ENCODE measurements at places on chromosomes 1 and 21.

DNA sequence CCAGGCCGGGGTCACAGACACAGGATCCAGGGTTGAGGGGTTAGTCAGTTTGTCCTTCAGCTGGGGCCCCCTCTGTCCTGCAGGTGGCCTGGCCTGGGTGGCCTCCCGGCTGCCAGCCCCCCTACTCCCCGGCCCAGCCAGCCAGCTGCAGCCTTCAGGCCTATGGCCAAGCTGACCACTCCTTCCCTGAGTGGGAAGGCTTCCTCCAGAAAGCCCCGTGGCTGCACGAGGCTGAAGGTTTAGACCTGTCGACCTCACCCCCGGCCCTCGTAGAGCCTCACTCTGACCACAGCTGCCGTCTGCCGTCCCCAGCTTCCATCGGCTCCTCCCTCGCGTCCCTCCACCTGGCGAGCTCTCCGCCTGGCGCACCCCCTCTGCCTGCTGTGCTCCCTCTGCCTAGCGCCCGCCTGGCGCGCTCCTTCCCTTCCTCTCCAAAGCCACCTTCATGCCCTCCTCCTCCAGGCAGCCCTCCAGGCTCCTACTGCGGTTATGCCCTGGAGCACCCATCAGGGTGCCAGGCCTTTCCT, 9.6 kb downstream of the TTLL10 start:
- DNase-seq, result no peak

DNA sequence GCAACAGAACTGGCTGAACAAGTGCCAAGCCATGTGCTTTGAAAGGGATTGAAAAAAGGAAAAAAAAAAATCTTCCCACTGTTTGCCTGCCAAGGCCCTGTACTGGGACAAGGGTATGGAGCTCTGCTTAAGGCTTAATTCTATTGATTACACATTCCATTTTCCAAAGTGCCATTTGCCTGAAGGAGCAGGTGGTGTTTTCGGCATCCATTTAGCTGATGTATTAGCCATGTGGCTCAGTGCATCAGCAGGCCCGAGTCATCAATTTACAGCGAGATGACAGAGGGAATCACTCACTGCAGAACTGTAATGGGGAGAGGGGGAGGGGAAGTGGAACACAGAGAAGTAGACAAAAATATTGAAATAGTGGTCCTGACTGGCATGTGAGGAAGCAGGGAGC, 144.2 kb upstream of the BEND5 start:
- no peak for DNase-seq

GRCh38 chr1:213908521-213908920, 79.3 kb upstream of the PROX1 start:
- DNase-seq, result no peak

- DNase-seq, result peak; percentile 22
Observed at GRCh38 chr1:175208773-175209492, 16.4 kb upstream of the KIAA0040 start.

DNA sequence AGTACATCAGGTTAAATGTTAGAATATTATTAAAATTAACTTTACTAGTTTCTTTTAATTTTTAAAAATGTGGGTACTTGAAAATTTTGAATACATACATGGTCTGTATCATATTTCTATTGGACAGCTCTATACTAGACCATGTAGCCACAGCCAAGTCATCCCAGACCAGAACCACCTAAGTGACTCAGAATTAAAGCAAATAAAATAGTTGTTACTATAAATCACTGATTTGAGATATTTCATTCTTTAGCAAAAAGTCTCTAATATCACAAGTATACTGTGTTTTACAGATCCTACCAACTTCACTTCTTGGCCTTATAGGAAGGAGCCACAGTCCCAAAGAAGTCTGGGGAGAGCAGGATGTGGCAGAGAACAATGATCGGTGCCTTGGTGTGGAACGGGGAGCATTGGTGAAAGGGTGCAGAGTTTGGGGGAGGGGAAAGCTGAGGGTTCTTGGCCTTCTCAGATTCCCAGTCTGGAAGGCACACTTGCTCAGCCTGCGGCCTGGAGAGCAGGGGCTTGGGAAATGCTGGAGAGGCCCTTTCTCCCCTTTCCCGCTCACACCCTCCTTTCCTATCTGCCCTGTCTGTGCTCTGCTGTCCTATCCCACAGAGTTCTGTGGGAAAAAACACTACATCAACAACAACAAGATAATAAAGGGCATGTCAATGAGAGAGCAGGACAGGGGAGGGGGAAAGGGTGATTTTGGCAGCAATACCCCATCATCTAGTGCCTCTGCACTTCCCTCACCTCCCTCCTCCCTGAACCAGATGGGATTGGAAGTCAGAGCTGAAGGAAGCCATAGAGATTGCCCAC, 122.1 kb downstream of the NGF start:
- DNase-seq, result no peak

DNA sequence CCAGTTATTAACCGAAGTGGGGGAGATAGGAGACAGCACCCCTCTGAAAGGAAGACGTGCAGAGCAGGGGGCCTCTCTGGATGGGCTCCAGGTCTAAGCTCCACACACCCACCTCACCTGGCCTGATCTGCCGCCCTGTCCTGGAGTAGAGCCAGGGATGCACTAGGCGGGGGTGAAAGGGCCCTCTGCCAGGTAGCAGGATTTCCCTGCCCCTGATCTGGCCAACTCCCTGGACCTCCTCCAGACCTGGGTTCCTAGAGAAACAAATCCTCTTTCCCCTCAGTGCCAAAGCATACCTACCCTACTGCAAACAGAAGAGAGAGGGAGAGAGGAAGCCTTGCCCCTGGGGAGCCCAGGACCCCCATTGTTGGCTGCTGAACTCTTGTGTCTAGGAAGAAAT, 2.0 kb downstream of the CRABP2 start:
- no peak for DNase-seq

GRCh38 chr1:186420311-186420710, 40.6 kb downstream of the PDC start:
- no peak for DNase-seq

- DNase-seq, result no peak
Observed at GRCh38 chr1:217673387-217673786, 42.2 kb downstream of the SPATA17 start.

GRCh38 chr1:14438127-14438769, 160.2 kb upstream of the KAZN start:
- no peak for DNase-seq

- DNase-seq, result no peak
Observed at GRCh38 chr1:152412756-152413155, 1.3 kb downstream of the CRNN start.

DNA sequence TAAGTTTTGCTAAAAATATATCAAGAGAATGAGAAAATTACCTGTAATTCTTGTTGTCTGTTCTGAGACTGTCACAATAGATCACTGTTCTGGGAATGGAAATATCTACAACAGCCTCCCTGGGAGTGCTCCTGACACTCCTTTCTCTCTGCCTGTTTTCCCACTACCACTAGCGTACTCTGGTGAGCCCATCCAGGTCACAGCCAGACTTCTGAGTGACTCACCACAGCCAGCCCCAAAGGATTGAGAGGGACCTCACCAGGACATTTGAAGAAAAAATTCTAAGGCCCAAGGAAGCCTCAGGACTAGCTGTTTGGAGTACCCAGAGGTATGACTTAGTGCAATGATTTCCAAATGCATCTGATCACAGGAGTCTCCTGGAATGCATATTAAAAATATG, 39.0 kb upstream of the TADA1 start:
- DNase-seq, result no peak

- peak; percentile 28 for DNase-seq
Observed at GRCh38 chr1:15948595-15949452, 27.1 kb downstream of the ZBTB17 start.

GRCh38 chr1:82197606-82198005, 396.9 kb downstream of the ADGRL2 start:
- DNase-seq, result no peak

DNA sequence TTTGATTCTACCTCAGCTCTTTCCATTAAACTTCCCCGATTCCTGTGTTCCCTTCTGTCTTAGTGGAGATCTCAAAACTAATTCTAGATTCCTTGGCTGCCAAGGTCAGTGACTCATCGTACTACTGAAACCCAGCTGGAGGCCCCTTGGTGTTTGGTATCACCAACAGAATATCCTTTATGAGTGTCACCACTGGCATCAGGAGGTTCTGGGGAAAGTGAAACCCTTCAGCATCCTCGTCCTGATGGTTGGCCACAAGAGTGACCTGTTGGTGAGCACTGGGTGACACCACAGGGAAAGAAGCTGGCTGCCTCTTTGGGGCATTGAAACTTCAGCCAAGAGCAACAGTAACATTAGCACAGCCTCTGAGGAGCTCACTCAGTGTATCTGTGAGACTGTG, 9.6 kb downstream of the RAB42 start:
- DNase-seq, result no peak

GRCh38 chr1:150567341-150567716, 12.1 kb downstream of the MCL1 start:
- no peak for DNase-seq

GRCh38 chr1:79052829-79053449, 46.4 kb upstream of the ADGRL4 start:
- no peak for DNase-seq

DNA sequence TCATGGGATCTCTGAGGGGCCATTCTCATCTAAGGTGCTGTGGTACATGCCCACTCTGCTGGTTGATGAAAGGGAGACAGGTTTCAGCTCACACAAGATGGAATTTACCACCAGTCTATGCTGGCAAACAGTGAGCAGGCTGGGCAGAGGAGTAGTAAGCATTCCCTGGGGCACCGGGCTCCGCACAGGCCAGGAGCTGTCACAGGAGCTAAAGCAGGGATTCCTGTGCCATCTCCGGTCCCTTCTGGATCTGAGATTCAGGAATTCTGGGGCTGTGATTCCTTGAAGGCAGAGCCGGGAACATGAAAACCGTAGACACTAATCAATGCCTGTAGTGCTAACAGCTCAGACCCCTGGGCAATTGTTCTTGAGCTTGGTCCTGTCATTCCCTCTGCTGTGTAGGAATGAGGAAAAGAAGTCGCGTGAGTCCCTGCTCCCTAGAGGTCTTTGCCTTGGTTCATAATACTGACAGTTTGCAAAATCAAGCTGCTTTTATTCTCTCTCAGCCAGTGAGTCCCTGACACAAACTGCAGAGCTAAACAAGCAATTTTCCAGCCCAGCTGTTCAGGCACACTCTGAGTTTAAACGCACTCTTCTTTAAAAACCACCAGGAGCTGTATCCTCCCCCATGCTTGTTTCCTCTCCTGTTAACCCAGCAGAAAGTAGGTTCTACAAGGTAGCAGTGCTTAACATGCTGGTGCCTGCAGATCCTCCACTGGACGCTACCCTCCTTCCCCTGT, 52.5 kb downstream of the MDM4 start:
- DNase-seq, result no peak

DNA sequence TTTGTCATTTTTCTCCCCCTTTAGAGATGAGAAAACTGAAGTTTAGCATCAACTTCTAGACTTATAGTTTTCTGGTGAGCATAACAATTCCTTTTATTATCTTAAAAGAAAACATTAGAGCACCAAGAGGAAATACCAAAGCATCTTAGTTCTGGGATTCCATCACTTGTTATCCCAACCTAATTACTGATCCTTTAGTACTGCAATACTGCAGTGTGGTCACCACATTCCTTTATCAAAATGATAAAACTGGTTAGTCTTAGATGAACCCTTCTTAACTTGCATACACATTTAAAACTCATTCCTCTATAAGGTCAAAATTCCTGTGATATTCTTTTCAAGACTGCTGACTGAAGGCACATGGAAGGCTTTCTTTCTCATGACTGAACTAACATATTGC, 23.1 kb downstream of the SOD1 start:
- DNase-seq, result no peak

DNA sequence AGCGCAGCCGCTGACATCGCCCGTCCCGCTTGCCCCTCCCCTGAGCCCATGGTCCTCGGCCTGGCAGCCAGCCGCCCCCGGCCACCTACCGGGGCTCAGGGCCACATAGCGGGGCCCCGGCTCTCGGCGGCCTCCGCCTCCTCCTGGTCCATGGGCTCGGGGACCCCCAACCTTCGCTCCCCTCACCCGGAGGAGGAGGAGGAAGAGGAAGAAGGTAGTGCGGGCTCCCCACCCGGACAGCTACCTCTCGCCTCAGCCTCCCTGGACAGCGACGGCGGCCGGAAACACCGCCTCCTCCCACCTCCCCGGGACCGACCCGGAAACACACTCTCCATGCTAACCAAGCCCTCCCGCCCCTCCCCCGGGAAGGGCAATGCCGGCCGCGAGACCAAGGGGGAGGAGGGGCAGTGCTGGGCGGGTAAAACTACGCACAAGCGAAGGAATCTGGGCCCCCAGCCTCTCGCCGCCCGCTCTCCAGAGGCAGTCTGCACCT, at the start of gene KIAA0319L:
Gene KIAA0319L, minus strand, starts transcription at position 286 of the 493 bp plus-strand sequence. CDS start 2,912 bp downstream, outside the sequence.
- no peak for DNase-seq

DNA sequence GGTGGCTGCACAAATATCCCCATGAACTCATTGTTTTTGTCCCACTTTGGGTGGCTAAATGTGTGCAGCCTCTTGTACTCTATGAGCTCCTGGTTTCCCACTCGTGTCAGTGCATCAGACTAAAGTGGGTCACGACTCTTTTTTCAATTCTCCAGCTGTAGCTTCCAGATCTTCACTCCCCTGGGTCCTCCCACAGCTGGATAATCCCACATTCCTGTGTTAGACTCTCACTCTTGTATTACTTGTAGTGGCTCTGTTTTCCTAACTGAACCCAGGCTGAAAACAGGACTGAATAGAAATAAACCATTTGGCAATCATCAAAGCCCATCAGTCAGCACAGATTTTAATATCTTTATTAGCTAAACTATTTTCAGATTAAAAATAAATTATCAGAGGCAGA, 60.4 kb downstream of the UBE2U start:
- no peak for DNase-seq
